ENCODE measurements at places on chromosomes 5 and 9.

DNA sequence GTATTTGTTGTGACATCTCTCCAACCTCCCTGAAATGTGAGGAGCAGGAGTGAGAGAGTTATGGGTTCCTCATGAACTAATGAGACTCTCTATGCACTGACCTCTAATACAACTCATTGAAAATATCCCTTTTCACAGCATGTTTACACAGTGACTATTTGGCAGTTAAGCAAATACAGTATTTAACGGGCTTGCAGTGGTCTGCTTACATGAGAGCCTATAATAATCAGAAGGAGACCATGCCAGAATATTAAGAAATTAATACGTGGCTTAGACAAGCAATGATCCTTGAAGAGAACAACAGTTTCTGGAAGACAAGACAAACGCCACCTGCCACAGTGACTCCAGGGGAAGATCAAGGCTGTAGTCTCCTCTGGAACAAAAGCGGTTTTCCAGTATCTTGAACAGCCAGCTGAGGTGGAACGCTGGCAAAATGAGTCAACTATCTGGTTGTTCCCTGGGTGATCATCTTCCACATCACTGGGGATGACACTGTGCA is 424.5 kb downstream of the DMAC1 start:
- DNase-seq = peak; percentile 73

- DNase-seq = no peak
Measured at GRCh38 chr5:129395247-129395646, 64.9 kb upstream of the ADAMTS19 start.

- no peak for DNase-seq
Measured at GRCh38 chr5:80860924-80861613, 99.1 kb upstream of the RASGRF2 start.

GRCh38 chr5:123304777-123305316 is 118.4 kb downstream of the CEP120 start:
- DNase-seq = no peak

GRCh38 chr5:116650544-116650943 is 75.9 kb upstream of the SEMA6A start:
- no peak for DNase-seq

GRCh38 chr5:150595466-150596031 is 44.9 kb upstream of the SYNPO start:
- DNase-seq = no peak

DNA sequence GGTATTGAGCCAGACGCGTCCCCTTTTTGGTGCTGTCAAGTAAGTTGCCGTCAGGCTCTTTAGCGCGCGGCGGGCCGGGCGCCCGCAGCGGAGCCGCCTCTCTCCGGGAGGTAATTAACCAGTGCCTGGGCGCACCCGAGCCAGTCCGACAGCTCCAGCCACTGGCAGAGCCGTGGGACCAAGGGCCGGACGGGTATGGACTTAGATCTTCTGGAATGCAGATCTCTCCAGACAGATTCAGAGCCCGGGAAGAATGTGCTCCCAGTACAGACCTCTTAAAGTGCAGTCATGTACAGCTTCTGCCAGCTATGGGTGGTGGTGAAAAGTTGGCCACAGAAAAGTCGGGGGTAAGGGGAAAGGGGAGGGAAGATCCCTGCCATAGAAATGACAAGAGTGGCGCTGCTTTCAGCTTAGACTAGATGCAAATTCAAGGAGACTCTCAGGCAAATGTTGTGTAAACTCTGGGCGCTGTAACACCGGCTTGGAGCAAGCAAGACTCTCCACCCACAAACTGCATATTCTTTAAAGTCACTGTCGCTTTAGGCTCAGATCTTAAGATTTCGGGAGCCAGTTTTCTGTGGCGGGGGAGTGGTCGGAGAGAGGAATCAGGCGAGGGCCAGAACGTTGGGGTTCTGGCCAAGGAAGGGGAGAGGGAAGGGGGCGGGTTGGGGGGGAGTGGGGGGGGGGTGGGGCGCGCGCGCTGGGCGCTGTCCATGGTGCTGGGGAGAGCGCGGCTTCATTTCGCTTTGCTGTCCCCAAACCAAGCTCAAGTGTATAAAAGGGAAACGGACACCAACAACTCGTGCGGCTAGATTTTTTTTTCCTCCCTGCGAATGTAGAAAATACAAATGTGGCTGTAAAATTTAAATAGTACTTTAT is 29.2 kb downstream of the NR2F1 start:
- DNase-seq = no peak

DNA sequence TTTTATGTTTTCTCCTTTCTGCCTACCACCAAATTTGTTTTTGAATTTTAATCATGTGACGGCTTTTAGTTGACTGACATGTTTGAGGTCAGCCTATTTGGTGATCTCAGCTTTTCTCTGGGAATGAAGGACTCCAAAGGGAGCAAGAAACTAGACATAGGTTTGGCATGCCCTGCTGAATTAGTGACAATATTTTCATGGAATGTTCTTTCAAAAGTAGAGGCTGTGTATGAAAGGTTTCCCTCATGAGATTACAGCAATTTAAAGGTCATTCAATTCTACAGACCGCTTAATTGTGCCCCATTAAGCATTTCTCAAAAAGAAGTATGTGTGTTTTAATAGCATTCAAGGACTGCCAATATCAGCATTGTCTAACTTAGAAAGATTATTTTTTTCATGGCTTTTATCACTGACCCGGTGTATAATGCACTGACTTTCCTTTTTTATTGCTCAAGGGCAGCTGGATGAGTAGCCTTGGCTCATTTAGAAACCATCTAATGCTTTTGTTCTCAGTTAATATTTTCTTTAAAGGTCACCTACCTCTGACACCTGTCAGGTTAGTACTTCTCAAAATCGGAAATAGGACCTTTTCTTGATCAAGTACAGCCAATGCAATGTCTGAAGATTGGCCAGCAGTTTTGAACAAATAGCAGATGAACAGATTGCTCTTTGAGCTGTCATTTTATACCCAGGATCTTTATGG is 8.1 kb upstream of the MLLT3 start:
- no peak for DNase-seq

GRCh38 chr5:848671-849111 is 2.1 kb downstream of the ZDHHC11 start:
- DNase-seq = no peak

GRCh38 chr9:15606643-15607472 is 54.0 kb downstream of the CCDC171 start:
- DNase-seq = peak; percentile 19

DNA sequence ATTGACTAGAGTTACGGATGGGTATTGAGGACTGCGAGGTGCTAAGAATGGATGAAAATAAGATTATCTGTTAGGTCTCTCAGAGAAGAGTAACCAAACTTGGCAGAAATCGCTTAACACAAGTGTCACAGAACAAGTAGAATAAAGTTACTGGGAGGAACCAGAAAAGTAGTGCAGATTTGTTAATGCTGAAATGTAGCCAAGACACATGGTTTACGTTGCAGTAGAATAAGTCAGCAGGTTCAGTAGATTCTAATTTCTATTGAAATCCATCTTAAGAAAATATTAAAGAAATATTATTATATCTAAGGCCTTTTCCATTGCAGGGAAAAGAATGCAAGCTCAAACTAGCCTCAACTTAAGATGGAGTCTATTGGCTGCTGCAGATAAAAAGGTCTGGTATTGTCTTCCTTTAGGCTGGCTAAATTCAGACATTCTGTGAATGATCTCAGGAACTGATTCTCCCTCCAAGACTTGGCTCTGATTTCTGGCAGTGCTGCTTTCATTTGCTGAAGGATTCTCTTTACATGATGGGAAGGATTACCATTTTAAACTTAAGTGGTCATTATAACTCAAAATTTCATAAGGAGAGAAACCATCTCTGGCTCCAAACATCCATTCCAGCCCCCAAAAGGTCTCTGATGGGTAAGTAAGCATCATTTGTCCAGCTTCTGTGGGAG is 314.9 kb downstream of the MARCHF11 start:
- no peak for DNase-seq

GRCh38 chr9:128607642-128608350 is 48.9 kb downstream of the DYNC2I2 start:
- DNase-seq = no peak

DNA sequence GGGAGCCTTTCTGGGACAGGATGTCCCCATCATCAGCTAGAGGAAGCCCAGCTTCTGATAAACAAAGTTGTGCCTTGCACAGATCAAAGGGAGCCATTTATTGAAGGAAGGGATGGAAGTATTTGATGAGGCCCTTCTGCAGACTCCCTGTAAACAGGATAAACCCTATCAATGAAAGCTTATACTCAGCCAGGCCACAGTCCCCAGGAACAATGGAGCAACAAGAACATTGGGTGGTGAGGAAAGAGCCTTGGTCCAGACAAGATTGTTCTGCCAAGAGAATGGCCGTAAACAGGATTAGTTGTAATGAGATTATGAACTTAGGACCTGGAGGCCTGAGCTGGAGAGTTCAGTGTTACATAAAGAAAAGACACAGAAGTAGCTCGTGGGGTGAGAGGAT is 40.5 kb upstream of the LIFR start:
- DNase-seq = no peak

- DNase-seq = no peak
Measured at GRCh38 chr9:128025736-128026135, 41.4 kb downstream of the NAIF1 start.

- DNase-seq = no peak
Measured at GRCh38 chr5:7805379-7805778, 45.6 kb downstream of the CFAP90 start.

- DNase-seq = no peak
Measured at GRCh38 chr9:38215465-38215864, 146.4 kb upstream of the SHB start.

DNA sequence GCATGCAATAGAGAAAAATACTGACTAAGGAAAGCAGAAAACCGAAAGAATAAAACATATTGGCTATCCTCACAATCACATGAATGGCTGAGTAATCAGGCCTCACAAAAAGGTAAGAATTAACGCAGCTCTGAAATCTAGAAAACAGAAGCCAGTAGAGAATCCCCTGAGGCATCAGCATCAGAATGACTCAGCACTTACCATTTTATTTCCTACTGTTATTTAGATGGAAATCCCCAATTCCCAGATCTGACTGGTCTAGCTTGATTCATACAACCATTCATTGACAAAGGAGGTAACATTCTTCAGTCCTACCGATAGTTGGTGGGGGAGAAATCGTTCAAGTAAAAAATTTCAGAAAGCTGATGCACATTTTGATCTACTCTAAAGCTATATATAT is 1408.4 kb upstream of the WWC1 start:
- no peak for DNase-seq

DNA sequence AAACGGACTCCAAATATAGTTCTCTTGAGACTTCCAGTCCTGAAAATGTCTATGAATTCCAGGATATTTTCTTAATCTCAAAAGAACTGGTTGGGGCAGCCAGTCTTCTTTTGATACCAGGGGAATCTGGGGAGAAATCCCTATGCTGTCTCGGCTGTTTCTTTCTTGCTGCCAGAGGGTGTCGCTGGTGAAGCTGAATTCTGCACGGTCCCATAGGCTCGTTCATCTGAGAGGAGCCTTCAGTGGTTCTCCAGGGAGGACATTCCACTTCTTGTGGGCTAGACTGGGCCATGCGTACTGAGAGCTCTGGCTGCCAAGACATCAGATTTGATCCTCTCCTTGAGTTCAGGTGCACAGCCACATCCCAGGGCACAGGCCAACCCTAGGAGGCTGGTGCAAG is 155.0 kb upstream of the CLINT1 start:
- no peak for DNase-seq

- DNase-seq = no peak
Measured at GRCh38 chr5:40928886-40929448, 19.7 kb downstream of the C7 start.

DNA sequence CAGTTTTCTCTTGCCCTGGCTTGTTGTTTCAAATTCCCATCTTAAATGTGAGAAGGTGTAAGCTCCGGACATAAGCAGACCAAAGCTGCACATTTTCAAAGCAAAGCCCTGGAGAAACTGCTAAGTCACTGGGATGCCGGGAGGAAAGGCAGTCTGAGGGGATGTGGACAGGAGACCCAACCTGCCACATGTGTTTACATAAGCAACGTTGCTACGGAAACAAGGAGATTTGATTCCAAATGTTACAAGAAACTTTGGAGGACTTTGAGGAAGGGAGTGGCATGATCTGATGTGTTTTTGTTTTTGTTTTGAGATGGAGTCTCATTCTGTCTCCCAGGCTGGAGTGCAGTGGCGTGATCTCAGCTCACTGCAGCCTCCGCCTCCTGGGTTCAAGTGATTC is 25.7 kb upstream of the INSYN2B start:
- DNase-seq = no peak

DNA sequence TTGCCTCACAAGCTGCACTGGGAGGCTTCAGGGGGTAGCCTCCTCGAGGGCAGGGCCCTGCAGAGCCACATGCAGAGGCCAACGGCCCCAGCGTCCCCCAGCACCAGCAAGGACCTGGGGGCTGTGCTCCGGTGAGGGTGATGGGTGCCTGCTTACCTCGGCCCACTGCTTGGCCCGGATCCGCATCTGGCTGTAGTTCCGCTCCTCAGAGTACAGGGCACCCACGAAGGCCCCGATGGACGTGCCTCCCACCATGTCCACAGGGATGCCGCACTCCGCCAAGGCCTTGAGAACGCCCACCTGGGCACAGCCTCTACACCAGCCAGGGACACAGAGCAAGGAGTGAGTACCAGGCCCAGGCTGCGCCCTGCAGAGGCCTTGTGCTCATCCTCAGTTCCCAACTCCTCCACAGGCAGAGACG is 8.0 kb upstream of the NSMF start:
- DNase-seq = no peak

GRCh38 chr5:166582416-166582815 is 1709.0 kb upstream of the WWC1 start:
- no peak for DNase-seq

DNA sequence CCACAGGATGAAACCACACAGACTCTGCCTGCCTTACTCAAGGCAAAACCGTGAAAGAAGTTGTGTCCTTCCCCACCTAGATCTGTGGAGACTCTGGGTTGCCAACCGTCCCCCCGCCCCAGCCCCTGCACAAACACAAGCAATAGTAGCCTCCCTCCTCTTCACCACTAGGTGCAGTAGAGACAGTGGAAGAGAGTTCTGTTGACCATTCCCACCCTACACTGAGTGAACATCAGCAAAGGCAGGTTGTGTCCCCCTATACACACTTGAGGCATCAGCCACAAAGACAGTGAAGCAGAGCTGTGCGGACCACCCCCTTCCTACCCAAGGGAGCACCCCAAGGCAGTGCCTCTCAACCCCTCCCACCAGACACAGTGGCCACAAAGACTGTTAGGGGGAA is 223.7 kb upstream of the NFIL3 start:
- DNase-seq = no peak

- no peak for DNase-seq
Measured at GRCh38 chr5:163505049-163505367, 411 bp upstream of the MAT2B start.

DNA sequence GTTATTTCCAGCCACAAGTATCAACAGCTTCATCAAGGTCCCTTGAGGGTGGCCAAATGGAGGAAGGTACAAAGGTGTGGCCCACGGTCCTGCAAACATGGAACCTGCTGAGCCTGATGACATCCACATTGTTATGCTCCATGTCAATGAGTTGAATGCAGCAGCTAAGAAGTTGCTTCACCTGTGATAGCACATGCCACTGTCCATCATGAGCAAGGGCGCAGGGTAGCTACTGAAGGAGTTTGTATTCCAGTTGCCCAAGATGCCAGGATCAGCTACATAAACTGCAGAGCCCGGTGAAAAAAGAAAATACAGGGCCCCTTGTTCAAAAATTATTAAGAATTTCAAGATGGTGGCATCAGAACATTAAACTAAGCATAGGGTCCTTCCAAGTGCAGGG is 24.2 kb downstream of the LSM11 start:
- no peak for DNase-seq
